ENCODE measurements at places on chromosomes 11 and 22.

DNA sequence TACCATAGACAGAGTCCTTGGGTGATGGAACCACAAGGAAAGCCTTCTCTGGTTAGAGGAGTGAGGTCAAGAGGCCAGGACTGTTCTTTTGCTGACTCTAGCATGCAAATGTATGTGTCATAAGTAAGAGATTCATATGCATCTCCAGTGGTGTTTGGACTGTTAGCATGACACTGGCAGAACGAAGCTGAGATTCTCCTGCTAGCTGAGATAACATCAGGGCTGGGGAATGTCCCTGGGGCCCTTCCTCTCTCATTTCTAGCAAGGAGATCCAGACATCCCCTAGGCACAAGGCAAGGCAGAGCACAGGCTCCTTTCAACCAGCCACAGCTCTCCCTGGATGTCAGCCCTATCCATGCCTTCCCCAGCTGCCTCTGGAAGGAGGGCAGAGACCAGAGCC, 711.3 kb downstream of the OPCML start:
- no peak for DNase-seq

DNA sequence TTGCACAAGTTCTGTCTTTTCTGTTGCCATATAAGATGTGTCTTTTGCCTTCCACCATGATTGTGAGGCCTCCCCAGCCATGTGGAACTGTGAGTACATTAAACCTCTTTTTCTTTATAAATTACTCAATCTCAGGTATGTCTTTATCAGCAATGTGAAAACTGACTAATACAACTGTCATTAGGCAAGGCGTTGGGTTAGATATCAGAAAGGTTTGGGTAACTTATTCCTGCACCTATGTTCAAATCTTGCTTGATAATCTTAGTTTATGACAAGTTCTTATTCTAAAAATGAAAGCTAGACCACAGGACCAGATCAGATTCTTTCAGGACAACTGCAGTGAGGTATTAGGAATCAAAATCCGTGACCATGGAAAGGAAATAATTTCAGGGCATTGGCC, 160.6 kb upstream of the BDNF start:
- DNase-seq = no peak

- no peak for DNase-seq
Observed at GRCh38 chr22:18983120-18983651, 47.1 kb upstream of the PRODH start.

GRCh38 chr22:42884616-42885375, 27.7 kb upstream of the ARFGAP3 start:
- no peak for DNase-seq

- no peak for DNase-seq
Observed at GRCh38 chr22:29632672-29633071, 29.2 kb downstream of the NF2 start.

- no peak for DNase-seq
Observed at GRCh38 chr22:19629331-19629719, 85.0 kb upstream of the SEPTIN5 start.

DNA sequence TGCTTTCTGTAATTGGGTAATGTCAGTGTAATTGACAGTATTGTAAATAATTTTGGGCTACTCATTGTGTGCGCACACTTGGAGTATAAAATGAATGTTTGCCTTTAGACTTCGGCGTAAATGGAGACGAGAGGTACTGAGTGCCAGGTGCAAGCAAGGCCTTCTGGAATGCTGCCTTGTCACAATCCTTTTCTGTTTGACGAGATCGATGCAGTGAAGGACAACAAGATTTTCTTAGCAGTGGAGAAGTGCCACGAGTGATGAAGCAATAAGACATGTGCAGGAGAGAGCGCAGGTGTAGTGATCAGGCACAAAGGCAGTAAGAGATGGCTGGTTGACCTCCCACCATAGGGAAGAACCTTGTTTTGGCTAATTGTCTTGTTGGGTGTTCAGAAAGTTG, 67.5 kb downstream of the DDX10 start:
- DNase-seq = no peak

- no peak for DNase-seq
Observed at GRCh38 chr11:82930229-82930628, 28.7 kb downstream of the DDIAS start.

- no peak for DNase-seq
Observed at GRCh38 chr11:43250309-43250708, 61.5 kb upstream of the API5 start.

GRCh38 chr11:4662876-4663275, 19.1 kb downstream of the OR51E1 start:
- DNase-seq = no peak

DNA sequence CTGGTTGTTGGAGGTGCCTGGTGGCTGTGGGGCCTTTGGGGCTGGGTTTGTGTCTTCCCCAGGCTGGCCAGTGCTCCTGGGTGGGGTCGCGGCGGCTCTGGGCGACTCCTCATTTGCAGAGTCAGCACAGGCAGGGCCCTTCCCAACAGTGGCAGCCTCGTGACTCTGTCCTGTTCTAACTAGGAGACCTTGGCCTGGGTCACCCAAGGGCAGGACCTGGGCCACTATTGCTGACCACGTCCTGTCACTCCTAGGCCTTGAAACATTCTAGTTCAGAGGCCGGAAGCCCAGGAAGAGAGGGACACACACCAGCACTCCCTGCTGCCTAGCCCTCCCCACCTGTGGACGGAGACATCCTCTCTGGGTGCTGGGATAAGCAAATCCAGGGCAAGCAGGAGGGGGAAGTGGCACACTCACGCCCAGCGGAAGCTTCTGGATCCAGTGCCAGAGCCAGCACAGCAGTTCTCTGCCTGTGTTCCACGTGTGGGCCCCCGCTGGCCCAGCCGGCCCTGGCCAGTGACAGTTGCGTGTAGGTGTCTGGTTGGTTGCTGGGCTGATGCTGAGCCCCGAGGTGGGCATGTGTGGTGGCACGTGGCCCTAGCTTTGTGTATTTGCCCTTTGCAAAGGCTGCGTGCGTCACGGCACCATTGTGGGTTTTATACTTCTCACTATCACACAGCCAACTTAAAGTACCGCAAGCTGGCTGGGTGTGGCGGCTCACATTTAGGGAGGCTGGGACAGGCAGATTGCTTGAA, 4.3 kb upstream of the CHID1 start:
- DNase-seq = no peak

DNA sequence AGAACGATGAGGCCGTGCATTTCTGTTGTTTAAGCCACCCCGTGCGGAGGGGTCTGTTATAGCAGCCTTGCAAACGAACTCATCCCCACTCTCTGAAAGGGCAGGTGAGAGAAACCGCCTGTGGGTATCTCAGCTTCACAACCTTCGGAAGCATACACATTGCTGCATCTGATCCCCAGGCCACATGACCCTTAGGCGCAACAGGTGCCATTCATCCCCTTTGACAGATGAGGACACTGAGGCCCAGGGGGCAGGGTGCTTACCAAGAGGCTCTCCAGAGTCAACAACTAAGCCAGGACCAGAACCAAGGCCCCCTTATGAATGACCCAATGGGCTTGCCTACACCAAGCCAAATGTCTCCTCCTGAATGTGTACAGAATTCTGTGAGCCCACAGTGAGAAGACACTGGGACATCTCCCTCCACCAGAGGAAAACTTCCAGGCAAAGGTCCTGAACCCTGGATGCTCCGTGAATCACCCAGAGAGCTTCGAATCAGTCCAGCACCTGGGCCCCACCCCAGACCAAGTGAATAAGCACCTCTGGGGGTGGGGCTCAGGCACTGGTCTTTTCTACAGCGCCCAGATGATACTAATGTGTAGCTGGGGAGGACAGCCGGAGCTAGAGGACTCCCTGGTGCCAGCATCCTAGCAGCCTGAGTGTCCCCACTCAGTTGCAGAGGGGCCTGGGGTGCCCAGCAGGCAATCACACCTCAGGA, 83.2 kb downstream of the BUD13 start:
- no peak for DNase-seq

GRCh38 chr22:36149441-36149840, 11.1 kb downstream of the APOL3 start:
- no peak for DNase-seq

- no peak for DNase-seq
Observed at GRCh38 chr22:20076627-20077172, 3.3 kb upstream of the DGCR8 start.

- no peak for DNase-seq
Observed at GRCh38 chr22:20552443-20553401, 45.3 kb downstream of the MED15 start.

DNA sequence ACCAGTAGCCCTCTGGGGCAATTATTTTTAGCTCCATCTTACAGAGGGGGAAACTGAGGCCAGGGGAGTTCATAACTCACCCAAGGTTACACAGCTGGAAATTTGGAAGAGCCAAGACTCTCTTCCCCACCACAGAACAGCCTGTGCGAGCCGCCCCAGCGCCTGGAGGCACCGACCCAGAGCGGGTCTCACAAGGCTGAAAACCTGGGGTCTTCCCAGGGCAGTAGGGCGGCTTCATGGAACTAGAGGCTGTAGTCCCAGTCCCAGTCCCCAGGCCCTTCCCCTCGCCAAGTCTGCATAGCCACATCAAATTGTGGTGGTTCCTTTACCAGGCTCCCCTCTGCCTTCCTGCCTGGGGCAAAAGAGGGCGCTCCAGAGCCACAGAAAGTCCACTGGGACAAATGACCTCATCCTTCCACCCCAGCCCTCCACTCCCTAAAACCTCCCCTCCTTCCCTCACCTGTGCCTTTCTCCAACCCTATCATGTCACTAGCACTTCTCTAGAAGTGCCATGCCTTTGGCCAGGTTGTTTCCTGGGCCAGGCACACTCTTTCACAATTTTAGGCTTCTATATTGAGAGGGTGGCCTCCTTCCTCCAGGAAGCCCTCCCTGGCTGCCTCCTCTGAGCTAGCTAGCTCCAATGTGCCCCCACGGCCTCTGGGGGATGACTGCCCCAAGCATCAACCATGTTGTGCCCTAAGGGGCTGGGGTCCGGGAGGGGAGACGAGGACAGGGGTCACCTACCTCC, 15.2 kb upstream of the CDC42EP1 start:
- no peak for DNase-seq
